GM04504 (cell line): ENCODE measurements at places on chromosomes 11 and 22.
A peak's percentile ranks its signal among the peaks of the same experiment; 100 is the strongest.

DNA sequence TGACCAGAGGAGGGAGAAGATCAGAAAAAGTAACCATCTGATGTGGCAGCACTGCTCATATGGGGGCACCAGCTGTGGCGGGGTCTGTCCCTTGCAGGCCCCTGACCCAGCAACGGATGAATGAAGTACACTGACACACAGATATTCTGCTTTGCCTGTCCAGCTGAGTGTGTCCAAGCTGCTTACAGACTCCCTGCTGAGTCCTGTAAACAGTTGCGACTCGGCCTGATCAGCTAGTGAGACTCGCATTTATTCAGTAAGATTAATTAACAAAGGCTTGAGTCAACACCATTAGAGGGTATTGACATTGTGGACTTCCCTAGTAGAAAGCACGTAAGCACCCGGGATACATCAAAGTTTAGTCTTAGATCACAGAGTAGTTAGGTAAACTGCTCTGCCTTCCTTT is 15.3 kb upstream of the OR10D3 start:
- DNase-seq, result no peak

- DNase-seq, result no peak
Observed at GRCh38 chr11:71329786-71330185, 77.4 kb upstream of the SHANK2 start.

DNA sequence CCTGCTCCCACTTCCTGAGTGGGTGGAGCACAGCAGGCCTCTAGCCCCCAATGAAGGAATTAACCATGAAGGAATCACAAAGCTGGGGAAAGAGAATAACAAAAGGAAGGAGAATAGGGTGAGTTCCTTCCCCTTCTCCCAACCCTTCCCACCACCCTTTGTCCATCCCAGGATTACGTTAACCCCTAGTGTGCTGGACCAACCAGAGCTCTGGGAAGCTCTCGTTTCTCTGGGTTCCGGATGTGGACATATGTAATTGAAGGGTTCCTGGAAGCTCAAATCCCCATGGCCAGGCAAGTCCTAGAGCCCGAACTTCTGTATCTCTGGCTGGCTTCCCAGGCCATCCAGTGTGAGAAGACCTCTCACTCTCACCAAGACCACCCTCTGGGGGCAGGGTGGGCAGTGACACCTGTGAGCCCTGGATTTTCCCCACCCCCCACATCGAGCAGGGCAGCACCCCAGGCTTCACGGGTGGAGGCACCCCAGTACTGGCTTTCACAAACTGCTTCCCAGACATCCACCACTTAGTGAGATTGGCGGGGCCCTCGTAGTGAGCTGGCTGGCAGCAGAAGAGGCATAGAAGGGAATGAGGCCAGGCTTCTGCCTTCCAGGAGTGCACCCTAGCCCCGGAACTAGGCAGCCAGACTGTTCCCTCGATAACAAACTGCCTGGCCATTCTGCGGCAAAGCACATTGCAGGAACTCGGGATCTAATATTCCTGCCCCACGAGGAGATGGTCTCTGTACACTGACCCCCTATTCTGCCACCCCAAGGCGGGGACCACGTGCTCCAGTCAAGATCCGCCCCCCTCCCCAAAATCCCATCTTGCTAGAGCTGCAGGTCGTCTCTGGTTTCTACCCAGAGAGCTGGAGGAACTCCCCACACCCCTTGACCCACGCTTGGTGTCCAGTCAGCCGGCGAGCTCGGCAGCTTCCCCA is 2.1 kb downstream of the NECTIN1 start:
- no peak for DNase-seq

GRCh38 chr11:129117595-129118350 is 74.4 kb downstream of the ARHGAP32 start:
- DNase-seq, result peak; percentile 37

GRCh38 chr11:127006311-127006710 is 5.7 kb upstream of the KIRREL3 start:
- no peak for DNase-seq

DNA sequence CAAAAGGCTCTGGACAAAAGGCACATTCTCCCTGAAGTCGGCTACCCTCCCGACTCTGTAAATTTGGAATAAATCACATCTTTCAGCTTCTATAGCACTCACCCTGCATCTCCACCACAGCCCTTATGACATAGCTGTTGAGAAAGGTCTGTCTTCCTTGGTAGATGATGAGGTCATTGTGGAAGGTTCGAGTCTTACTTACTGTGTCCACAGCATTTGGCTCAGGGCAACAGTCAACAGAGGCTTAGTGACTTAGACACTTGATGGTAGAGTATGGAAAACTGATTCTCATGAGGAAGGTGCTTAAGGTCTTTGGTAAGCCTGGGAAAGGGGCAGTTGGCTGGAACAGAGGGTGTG is 45.6 kb downstream of the PTPRJ start:
- DNase-seq, result no peak

- no peak for DNase-seq
Observed at GRCh38 chr11:93737904-93738612, 3.2 kb downstream of the TAF1D start.

DNA sequence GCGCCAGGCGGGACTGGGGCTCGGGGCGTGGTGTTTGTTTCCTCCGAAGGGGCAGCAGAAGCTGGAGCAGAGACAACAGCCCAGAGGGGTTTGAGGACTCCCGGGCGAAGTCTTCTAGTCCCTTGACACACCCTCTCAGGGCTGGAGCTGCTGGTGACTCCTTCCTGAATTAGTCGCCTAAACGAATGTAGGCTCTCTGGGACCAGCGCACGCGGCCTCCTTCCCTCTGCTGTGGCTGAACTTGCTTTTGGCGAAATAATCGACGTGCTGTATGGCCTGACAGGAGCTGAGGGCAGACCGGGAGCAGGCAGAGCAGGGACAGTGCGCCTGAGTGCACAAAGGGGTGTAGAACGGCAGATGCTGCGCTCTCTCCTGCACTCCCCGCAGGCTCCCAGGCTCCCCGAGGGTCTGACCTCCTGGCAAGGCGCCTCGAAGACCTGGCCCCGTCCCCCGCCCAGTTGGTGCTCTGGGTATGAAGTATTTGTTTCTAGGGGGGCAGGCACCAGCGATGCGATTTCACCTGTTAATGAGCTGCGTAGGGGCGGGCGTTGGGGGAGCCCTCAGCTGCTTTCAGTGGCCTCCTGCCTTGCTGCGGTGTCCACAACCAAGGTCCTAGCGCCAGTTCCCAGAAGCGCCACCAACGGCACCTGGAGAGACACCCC is 5.3 kb downstream of the SLC17A6 start:
- DNase-seq, result no peak

GRCh38 chr11:33723238-33723881 is 12.9 kb downstream of the CD59 start:
- peak; percentile 97 for DNase-seq

DNA sequence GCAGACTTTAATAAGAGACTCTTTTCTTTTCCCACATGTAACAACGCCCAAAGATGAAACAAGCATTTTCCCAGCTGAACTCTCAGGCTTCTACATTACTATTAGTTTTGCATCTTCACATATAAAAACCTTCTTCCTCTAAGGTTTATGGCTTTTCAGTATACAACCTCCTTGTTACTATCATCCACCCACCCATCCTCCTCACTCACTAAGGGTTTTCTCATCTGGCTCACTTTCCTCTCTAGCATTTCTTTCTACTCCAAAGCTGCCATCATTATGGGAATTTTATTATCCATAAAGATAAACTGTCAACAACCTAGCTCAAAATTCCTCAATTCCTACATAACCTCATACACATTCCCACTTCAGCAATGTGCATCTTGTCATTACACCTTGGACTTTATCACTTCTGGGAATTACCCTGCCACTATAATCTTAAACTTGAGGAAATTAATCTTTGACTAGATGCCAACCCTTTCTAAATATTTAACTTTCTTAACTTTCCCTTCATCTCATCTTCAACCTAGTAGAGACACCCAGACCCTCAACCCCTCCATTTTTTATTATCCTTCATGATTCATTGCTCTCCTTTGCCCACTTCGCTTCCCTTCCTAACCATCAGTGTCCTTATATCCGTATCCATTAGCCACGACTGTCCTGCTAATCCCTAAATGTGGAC is 30.9 kb downstream of the MTMR2 start:
- DNase-seq, result no peak

DNA sequence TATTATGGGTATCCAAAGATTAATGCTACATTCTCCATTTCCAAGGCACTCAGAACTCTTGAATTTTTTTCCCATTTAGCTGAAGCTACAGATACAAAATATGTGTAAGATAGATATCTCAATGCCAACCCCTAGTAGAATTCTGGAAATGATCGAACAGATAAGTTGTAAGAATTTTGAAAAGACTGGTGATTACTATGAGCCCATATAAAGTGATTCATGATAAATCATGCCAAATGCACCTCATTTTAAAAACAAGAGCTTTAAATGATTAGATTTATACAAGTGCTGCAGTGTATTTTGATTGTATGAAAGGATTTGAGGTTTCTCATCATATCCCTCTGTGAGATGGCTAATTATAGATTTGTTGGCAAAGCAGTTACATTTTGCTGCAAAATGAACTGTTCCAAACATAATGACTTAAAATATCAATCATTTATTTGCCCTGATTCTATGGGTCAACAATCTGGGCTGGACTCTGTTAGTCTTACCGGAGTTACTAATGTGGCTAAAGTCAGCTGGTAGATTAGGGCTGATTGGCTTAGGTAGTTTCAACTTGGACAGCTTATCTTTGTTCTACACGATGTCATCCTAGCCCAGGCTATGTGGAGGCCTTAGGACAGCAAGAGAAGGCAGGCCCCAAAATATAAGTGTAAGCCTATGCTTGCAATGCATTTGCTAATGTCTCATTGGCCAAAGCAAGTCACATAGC is 3.4 kb downstream of the OR10V1 start:
- DNase-seq, result no peak

GRCh38 chr11:20048246-20048645 is 112.0 kb downstream of the DBX1 start:
- no peak for DNase-seq

GRCh38 chr11:75735181-75735845 is 17.7 kb downstream of the MOGAT2 start:
- DNase-seq, result no peak

- DNase-seq, result no peak
Observed at GRCh38 chr22:44229331-44229730, 48.6 kb downstream of the PARVG start.

GRCh38 chr22:37363261-37363992 is 63.9 kb downstream of the ELFN2 start:
- no peak for DNase-seq

DNA sequence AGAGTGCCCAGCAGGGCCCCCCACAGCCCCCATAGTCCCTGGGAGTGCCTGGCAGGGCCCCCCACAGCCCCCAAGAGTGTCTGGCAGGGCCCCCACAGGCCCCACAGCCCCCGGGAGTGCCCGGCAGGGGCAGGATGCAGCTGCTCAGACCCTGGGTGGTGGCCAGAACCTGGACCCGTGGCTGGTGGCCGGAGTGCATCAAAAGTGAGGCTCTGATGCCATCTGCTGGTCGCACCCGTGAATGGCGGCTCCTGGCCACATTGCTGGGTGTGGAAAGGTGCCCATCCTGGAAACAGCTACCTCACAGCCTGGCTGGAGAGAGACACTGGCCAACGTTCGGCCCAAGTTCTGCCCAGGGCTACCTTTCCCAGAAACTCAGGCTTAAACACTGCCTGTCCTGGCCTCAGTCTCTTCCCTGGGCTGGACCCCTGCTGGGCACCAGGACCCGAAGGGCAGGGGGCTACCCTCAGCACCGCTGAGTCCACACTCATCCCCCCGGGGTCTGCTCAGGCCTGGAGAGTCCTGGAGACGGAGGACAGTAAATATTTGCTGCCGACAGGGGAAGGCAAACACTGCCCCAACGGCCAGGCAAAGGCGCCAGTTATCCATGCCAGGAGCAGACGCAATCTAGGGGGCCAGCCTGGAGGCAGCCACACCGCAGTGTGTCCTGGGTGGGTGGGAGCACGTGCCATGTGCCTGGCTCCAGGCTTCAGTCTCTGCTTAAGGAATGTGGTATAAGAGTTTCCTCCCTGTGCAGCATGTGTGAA is 4.4 kb downstream of the INS start:
- no peak for DNase-seq

GRCh38 chr11:19091366-19091765 is 25.6 kb upstream of the ZDHHC13 start:
- DNase-seq, result no peak
